NCI-H1105 (cell line): ENCODE measurements at places on chromosomes 3 and 15.

DNA sequence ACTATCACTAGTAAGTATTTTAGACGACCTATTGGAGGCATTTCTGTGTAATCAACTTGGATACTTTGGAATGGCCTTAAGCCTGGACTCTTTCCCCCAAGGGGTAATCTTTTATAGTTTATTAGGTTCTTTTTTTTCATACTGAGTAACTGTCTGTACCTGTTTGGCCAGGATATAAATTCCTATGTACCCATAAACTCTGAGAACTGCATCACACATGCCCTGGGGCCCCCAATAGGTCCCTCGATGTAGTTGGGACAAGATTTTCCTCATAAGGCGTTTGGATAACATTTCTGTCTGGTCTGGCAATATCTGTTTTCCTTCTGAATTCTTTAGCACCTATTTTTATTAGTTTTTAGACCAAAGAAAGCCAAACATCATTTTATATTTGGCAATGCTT, 86.4 kb upstream of the WNT7A start:
- no peak for DNase-seq

DNA sequence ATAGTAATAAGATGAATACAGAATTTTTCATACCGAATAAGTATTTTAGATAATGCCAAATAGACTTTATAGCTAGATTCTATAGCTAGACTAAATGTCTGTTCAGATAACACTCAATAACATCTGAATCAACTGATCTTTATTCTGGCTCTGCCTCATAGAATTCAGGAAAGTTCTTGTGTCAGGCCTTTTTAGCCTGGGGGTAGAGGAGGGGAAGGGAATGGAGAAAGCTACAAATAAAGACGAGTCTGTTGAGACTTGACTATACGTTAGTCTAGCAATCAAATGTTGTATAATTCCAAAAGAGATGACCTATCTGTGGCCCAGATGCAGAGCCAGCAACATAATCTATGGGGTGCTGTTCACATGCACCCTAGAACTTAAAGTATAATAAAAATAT, 106.6 kb upstream of the ABI3BP start:
- DNase-seq, result no peak

DNA sequence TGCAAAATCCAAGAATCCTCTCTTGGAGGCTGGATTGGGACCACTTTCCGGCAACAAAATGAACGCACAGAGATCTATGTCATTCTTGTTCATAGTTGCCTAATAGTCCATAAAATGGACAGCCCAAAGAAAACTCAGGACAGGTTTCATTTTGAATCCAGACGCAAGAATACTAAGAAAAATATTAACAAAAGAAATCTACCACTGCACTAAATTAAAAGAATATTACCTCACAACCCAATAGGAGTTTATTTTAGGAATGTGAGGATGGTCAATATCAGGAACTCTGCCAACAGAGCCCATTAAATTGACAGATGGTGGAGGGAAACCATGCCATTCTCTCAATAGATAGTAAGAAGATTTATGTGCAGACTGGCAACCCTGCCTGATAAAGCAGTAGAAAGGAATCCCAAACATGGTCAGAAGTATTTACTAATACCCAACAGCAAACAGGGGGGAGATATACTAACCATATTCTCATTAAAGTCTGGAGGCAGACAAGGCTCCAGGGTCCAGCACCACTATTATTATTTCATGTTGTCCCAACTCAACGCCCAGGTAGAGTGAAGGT, 127.6 kb downstream of the SMAD6 start:
- DNase-seq, result no peak

DNA sequence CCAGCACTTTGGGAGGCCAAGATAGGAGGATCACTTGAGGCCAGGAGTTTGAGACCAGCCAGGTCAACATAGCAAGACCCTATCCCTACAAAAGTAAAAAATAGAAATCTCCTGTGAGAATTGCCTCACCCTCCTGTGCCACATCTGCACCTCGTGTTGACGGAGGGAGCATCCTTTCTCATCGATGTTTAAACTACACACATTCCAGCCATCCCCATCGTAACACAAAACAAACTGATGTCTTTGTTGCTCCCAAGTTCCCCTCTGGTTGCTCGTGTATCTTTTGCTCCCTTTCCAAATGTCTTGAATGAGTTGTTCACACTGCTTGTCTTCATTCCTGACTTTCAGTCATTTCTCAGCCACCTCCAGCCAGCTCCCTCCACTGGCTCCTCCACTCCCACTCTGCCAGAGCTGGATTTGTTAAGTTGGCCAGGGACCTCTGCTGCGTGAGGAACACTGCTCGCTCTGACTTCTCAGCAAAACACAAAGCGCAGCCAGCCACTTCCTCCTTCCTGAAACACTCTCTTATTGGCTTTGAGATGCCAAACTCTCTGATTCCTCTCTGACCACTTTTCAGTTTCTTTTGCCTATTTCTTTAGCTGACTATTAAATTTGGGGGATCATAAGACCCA, 53.6 kb upstream of the ATP13A3 start:
- DNase-seq, result no peak

- DNase-seq, result no peak
Measured at GRCh38 chr3:134928392-134928791, 133.3 kb downstream of the EPHB1 start.
